ENCODE measurements at places on chromosomes 16 and 17.
A peak's percentile ranks its signal among the peaks of the same experiment; 100 is the strongest.

- DNase-seq: no peak
Observed at GRCh38 chr16:87076331-87076949, 240.8 kb downstream of the C16orf95 start.

GRCh38 chr17:57555636-57556175, 189.4 kb downstream of the CCDC182 start:
- no peak for DNase-seq

GRCh38 chr16:85555719-85556455, 57.2 kb upstream of the GSE1 start:
- peak; percentile 32 for DNase-seq

GRCh38 chr17:47713980-47714700, 18.9 kb upstream of the TBX21 start:
- DNase-seq: no peak

DNA sequence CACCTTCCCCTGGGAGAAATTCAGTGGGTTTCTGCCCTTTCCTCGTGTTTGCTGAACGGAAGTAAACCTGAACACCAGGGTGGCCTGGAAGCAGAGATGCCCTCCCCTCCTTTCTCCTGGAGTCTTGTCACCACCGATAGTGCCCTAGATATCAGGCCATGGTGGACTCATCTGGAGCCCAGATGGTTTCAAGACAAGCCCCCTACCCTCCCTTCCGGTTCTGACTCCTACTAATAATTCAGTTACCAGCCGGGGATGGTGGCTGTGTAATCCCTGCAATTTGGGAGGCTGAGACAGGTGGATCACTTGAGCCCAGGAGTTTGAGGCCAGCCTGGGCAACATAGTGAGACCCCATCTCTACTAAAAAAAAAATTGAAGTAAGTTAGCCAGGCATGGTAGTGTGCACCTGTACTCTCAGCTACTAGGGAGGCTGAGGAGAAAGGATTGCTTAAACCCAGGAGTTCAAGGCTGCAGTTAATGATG, 2.4 kb downstream of the ZNF469 start:
- no peak for DNase-seq

DNA sequence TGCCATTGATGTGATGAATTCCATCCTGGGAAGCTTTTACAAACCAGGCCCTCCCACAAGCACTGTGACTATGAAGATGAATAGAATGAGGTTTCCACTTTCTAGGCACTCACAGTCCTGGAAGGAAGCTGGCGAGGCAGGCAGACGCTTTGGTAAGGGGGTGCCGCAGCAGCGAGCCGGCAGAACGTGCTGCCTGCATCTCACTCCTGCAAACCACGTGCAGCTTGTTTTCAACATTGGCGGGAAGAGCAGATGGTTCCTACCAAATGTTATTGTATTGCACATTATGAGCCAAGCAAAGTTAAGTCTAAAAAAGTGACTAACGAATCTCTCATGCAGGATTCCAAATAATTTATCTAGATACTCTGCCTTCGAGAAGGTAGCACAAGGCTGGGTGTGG, 3.7 kb upstream of the DNAI2 start:
- peak; percentile 21 for DNase-seq

DNA sequence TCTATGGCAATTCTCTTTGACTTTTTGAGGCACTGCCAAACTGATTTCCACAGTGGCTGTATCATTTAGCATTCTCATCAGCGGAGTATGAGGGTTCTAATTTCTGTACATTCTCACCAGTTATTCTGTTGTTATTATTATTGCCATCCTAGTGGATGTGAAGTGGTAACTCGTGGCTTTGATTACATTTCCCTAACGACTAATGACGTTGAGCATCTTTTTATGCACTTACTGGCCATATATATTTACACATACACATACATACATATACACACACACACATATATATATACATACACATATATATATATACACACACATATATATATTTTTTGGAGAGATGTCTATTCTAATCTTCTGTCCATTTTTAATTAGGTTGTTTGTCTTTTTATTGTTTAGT, 3.7 kb upstream of the MLYCD start:
- DNase-seq: no peak

DNA sequence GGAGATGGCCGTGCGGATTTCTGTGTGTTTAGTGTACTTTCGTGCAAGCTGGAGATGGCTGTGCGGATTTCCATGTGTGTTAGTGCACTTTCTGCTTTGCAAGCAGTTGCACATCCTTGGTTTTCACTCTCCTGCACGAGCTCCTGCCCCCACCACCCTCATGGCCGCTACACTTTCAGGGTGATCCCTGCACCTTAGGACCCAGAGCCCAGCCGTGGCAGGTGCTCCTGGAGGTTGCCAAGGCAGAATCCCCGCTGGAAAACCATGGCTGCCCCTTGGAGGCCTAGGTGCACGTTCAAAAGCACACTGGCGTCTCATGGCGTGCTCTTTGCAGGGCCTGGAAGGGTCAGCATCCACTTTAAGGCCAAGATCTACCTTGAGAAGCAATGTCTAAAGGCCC, 311.0 kb upstream of the TNRC6C start:
- DNase-seq: no peak

DNA sequence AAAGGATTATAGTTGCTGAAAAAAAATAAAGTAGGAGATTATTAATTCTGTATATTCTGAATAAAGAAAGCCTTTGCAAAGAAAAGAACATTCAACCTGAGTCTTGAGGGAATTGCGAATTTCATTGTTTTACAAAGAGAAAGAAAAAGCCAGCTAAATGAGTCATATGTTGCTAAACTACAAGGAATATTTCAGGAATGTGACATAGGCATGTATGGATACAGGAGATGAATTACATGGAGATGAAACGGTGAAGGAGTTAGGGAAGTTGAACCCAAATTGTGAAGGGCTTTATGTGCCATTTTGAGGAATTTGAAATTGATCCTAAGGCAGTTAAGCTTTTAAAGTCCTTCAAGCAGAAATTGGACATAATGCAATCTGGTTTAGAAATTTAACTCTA, 177.3 kb upstream of the RBL2 start:
- peak; percentile 64 for DNase-seq

GRCh38 chr17:82655523-82655922, 7.3 kb upstream of the WDR45B start:
- no peak for DNase-seq

DNA sequence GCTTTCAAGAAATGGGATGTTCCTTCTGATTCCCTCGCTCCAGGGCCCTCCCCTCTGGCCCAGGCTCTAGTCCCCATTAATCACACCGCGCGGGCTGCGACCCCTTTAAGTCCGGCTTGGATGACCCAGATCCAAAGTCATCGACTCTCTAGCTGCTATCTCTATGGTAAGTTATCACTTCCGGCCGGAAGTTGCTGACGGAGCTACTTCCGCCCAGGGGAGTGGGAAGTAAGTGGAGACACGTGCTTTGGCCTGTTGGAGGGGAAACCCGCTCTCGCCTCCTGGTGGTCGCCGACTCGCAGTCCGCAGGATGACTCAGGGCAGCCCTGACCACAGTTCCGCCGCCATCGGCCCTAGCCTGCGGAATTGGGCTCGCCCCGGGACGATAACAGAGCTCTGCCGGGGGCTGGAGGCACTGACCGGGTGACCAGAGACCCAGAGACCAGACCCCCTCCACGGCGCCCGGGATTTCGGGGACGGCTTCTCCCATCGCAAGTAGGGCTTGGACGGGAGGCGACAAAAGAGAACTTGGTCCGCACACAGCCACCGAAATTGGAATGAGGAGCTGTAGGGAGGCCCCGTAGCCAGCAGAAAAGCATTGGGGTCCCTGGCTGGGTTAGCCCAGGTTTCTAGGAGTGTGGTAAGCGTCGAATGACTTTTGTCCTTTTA, 52.2 kb upstream of the SEC14L1 start:
- DNase-seq: peak; percentile 97

GRCh38 chr16:12086822-12087221, 110.3 kb downstream of the SNX29 start:
- no peak for DNase-seq

DNA sequence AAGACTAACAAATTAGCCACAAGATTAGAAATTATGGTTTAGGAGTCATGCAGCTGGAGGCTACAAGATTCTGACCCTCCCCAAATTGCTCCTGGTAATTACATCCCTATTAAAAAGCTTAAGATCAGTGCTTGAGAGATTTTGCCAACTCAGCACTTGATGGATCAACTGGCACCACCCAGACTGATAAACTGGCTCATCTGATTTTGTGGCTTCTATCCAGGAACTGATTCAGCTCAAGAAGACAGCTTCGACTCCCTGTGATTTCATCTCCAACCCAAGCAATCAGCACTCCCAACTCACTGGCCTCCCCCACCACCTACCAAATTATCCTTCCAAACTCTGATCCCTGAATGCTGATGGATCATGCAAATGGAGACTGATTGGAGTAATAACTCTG, 94.8 kb downstream of the TNFRSF13B start:
- no peak for DNase-seq

- DNase-seq: no peak
Observed at GRCh38 chr16:83912519-83913244, 13.8 kb downstream of the MLYCD start.

DNA sequence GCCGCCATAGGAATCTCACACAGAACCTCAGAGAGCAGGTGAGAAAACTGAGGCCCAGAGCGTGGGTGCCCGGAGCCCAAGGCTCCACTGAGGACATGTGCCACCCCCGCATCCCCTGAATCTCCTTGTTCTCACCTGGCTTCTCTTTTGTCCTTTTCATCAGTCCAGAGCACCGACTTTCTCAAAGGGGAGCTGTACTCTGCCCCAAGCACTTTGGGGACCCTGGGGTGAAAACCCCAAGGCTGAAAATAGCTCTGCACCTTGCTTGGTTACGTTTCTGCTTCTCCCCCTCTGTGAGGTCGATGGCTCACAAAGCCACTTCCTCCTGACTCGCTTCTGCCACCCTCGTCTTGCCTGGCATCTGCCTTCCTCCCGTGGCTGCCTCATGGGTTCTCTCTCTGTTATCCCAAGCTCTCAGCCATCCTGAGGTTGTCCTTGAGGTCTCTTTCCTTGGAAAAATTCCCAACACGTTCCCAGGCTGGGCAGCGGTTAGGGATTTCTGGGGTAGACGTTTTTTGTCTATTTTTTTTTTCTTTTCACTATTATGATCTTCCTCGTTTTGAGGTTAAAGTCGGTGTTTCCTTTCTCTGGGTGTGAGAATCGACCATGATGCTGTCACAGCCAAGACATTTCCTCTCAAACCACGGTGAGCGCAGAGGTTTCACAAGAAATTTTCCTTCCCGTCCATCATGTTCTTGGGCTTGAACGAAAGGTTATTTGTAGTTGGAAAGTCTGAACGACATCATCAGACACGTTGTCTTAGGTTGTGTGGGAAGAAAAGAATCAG, 37.2 kb downstream of the IRF8 start:
- no peak for DNase-seq

- DNase-seq: peak; percentile 65
Observed at GRCh38 chr16:65833171-65833871, 533.2 kb upstream of the CDH5 start.

DNA sequence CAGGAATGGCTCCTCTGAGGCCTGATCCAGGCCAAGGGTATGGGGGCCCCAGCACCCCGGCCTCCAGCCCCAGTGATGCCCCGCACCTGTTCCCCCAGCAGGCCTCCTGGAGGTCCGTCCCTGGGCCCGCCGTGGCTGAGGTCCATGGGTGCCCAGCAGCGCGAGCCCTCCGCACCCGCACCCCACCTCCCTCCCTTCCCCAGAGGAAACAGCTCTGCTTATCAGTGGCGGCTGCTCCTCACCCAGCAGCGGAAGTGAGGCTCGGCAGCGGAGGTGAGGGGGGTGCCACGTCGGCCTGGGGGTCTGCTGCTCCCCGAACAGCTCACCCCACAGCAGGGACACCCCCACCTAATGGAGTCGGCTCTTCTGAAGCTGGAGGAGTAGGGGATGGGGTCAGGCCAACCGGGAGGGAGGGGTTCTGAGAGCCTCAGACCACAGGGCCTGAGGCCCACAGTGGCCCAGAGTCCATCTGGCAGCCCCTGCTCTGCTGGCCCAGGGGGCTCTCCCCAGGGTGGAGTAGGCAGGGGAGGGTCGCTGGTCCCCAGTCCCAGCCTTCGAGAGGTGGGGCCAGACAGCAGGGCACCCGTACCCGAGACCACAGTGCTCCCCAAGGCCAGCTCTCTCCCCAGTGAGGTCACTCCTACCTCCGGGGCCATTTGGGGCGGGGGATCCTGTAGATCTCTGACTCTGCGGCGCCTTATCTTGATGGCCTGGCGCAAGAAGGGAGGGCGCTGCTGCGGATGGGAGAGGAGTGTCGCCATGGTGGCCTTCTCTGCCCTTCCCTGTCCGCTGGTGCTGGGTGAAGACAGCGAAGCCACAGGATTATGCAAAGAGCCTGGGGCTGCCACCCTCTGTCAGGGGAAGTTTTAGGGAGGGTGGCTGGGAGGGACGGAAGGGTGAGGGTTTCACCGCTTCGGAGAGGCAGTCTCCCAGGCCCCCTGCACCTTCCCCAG, at the start of gene UNC13D:
TSS of gene UNC13D (minus strand) at position 828 of the 953 bp plus-strand sequence. CDS start at position 761, 67 bp downstream.
- DNase-seq: no peak

DNA sequence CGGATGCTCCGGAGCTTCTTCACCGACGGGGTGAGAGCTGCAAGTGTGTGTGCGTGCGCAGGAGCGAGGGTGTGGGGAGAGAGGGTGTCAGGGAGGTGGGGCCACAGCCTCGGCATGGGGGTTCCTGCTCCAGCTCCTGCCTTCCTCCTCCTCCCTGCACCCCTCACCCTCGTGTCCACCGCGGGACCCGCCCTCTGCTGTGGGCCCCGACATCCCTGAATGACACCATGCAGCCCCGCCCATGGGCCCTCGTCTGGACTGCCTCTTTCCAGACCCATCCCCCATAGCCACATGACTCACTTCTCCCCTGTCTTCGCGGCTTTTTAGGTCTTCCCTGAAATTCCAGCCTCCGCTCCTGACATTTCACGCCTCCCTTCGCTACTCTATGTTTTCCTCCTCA, 41.6 kb downstream of the ARHGAP23 start:
- DNase-seq: peak; percentile 67

DNA sequence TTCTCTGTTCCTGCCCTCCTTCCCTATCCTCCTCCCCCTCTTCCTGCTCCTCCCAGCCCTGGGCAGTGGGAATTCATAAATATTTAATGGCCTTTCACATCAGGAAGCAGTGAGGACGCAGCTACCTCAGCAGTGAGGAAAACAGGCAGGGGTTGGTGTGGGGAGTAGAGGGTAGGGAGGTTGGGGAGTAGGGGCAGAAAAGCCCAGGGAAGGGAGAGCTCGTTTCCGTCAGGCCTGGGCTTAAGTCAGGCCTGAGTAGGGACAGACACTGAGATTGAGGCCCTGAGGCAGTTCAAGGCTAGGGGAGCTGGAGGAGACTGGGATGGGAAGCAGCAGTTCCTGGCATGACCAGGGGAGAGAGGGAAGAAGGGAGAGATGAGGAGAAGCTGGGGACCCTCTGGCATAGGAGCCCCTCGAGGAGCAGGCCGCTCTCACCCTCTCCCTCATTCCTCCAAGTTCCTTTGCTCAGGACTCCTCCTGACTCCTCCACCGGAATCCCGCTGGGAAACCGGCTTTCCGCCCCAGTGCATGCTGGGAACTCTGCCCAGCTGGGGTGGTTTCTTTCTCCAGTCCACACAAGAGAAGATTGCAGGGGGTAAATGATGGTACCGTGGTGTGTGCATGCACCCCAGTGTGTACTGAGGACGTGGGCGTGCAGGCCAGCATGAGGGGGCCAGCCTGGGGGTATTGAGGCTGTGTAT, 6.2 kb downstream of the SAMD14 start:
- no peak for DNase-seq

Measured in cardiac fibroblast (primary cell).